ENCODE measurements at places on chromosomes 16 and 17.

- no peak for DNase-seq
Observed at GRCh38 chr16:75556431-75556950, 439 bp upstream of the TMEM231 start.

DNA sequence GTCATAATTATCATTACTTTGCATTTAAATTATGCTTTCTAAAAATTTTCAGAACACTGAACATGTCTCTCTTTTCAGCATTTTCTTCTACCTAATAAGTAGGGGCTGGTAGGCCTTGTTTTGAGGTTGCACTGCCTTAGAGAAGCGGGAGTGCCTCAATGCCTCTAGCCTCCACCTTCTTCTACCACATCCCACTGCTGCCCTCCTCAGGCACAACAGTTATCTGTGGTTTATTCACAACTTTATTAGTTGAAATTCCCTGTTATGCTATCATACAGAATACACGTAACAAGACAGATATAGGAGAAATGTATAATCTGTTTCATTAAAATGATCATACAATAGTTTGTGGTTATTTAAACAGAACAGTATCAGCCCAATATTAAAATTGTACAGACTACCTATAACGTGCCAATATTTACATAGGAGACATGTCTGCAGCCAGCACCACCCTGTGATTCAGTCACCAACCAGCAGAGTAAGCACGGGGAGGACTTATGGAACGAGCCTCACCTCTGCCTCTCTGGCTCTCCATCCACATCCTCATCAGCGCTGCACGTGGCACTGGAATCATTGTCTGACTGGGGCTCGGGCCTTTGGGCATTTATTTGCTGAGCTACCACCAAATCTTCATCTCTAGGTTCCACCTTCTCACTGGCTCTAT lies 101.2 kb downstream of the TTC19 start:
- DNase-seq = no peak

DNA sequence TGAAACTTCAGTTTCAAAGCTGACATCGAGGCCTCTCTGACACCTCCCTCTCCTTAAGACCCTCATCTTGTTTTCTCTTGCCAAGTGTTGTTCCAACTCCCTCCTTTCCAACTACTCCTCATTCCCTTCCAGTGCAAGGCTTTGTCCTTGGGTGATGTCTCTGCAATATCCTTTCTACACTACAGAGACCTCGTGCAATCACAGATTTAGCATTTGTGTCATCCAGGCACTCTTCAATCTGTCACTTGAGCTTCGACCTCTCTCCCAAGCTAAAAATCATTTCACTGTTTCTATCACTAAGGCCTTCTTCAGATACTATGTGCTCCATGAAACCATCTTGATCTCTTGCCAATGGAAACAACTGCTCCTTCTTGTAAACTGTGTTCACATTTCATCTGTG lies 31.6 kb downstream of the TEKT3 start:
- no peak for DNase-seq

- no peak for DNase-seq
Observed at GRCh38 chr17:50358177-50358576, 12.3 kb downstream of the XYLT2 start.

DNA sequence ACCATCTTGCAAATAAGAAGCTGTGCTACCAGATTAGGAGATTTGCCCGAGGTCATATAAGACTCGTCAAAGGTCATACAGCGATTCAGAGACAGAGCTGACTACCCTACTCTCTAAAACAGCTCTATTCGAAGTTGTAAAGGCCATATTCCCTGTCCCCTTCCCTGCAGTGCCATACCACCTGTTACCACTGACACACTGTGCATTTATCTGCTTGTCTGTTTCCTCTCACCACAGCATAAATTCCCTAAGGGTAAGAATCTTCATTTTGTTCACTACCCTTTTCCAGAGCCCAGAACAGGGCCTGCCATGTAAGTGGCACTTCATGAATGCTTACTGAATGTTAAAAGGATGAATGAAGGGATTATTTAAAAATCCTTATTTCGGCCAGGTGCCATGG lies 3.4 kb upstream of the KSR1 start:
- no peak for DNase-seq

- no peak for DNase-seq
Observed at GRCh38 chr16:11800382-11800718, 3.3 kb upstream of the ZC3H7A start.

DNA sequence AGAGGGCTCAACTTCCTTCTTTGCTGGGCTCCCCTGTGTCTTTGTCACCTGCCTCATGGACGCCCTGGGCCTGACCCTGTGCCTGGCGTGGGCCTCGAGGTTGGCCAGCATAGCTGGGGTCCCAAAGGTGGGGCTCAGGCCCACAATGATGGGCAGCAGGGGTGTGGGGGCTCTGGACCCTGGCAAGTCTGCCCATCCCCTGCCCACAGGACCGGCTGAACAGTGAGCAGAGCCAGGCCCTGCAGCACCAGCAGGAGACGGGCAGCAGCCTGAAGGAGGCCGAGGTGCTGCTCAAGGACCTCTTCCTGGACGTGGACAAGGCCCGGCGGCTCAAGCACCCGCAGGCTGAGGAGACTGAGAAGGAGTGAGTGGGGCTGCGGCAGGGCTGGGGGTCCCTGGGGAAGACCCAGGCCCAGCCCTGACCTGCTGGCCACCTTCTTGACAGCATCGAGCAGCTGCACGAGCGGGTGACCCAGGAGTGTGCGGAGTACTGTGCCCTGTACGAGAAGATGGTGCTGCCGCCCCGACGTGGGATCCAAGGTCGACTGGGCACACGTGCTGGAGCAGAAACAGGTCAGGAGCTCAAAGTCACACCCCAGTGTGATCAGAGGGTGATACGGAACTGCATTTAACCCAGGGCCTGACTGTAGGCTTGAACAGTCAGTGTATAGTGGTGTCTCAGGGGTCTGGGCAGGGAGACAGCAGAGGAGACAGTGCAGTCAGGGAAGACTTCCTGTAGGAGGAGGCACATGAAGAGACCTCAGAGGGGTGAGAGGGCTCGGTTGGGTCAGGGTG lies 3.8 kb downstream of the EVPLL start:
- DNase-seq = no peak

DNA sequence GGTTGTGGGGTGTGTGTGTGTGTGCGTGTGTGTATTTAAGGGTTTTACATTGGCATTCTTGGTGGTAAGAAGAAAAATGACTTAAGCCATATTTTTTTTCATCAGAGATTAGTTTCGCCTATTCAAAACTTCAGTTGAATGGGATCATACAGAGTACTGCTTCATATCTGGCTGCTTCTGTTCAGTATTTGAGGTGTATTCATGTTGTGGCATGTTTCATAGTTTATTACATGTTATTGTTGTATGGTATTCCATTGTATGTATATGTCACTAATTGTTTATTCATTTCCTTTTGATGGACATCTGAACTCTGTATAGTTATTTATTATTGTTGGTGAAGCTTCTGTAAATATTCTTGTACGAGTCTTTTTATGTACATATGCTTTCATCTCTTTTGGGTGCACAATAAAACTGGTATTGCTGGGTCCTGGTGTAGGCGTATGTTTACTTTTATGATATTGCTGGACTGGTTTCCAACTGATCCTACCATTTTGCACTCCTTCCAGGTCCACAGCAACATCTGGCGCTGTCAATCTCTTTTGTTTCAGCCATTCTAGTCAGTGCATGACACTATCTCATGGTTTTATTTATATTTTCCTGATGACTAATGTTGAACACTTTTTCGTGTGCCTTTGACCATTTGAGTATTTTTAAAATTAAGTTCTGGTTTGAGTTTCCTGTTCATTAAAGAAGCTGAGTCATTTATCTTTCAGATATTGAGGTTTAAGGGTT lies 77.4 kb upstream of the MAF start:
- no peak for DNase-seq

- DNase-seq = no peak
Observed at GRCh38 chr16:79183571-79183970, 417.0 kb downstream of the MAF start.

GRCh38 chr16:88764913-88765349 lies 20.1 kb downstream of the PIEZO1 start:
- DNase-seq = no peak

DNA sequence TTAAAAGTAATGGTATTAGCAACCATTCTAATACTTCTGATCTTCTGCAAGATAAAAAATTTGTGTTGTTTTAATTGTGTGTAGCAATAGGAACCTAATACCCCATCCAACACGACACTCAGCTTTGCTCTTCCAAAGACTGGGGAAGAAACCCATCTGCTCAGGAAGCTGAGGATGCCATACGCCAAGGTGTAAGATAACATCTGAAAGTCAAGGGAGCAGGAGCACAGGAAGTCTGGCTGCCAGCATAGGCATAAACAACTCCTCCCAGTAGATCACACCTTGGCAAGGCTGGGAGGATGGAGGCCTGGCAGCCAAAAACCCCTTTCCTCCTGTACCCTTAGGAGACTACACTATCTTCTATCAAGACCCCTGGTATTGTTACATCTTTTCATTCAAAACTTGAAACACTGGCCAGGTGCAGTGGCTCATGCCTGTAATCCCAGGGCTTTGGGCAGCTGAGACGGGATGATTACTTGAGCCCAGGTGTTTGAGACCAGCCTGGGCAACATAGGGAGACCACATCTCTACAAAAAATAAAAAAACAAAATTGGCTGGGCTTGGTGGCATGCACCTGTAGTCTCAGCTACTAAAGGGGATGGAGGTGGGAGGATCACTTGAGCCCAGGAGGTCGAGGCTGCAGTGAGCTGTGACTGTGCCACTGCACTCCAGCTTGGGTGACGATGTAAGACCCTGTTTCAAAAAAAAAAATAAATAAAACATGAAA lies 5.7 kb upstream of the SPHK1 start:
- no peak for DNase-seq

DNA sequence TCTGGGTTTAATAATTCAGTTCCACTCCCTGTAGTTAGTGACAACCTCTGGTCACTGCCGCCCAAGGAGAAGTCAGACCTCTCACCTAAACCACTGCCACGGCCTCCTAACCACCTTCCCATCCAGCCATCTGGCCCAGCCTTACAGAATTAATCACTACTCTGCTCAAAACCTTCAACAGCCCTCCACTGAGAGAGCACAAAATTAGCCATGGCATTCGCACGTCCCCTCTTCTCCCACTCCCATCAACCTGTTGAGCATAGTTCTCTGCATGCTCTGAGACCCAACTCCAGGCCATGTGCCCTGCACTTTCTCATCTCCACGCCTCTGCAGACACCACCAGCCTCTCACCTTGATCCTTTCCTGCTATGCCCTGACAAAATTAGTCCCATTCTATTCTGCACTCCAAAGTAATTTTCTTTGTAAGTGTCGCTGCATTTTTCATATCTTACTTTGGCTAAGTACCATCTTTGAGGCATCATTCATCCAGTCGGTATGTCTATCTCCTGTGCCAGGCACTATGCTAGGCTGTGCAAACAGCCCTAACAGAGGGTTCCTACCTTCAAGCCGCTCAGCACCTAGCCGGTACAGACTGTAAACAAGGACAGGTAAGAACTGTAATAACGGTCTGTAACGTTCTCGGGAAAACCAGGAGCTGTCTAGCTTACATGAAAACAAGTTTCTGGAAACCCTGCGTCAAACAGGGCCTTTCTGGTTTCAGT lies 963 bp downstream of the COPRS start:
- no peak for DNase-seq

- DNase-seq = no peak
Observed at GRCh38 chr16:50944436-50944835, 202.6 kb downstream of the CYLD start.

DNA sequence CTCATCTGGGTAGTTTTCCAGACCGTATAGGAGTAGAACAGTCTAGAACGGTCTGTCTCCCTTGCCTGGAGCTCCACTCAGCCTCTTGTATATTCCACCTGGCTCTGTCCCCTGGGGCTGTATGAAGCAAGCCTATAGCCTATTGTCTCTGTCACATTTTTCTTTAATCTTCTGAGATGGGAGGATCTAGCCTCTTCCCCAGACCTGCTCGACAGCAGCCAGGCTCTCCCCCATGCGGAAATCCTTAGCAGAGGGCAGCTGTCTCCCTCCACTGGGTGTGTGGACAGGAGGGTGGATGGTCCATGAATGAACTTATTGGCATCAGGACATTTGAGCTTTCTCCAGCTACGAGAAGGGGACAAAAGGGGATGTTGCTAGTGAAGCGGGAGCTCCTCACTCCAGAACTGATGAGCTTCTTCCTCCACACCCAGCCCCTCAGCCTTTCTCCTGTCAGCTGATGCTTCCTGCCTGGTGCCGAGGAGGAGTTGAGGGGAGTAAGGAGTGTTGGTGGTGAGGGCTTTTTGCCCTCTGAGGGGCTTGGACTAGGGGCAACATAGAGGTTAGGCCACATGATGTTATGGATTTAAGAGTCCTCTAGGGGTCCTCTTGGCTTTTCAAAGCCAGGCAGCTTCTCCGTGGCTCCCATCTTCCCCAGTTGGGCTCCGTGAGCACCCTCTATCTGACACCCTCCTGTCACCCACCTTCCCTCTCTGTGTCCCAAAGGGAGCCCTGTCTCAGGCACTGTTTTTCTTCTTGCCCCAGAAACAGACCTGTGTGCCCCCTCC lies 28.0 kb downstream of the ARHGAP23 start:
- DNase-seq = no peak

DNA sequence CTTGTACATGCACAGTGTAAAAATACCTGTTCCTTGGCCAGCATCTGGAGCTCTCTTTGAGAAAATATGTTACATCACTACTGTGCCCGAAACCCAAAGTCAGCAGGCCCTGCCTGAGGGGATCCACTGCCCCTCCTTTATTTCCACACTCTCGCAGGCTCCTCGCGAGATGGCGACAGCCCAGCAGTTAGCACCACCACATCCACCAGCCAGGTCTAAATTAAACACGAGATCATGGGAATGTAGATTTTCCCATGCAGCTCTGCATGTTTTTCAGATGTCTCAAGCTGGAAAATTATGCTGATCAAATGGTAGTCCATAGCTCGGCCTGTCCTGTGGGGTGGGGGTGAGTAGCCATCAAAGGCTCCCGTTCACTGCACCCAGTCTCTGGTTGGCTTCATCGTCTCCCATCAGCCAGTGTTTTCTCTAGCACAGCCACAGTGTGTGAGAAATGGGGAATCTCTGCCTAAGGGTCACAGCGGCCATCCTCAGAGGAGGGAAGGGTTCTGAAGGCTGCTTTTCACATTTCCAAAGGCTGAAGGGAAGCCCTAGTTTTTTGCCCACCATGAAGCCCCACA lies 34.7 kb downstream of the EPN2 start:
- DNase-seq = no peak

DNA sequence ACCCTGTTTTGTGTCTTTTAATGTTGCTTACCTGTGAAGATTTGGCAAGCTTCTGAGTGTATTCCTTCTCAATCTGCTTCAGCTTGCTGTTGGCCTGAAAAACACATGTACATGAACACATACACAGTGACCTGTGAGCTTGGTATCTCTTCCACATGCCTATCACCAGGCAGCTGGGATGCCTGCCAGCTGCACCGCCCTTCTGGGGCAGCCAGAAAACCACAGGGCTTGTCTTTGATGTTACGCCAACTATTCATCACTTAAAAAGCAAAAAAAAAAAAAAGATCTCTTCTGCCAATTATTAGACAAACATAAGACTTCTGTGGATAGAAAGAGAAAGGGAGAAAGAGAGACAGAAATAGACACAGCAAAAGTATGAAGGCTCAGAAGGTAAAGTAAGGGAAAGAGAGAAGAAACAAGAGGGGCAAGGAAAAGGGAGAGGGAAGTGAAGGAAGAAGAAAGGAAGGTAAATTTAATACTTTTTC lies 189.2 kb upstream of the AXIN2 start:
- DNase-seq = no peak
